ENCODE measurements at places on chromosomes 16 and 17. TPM values are rescaled to one million over a fixed set of nuclear protein-coding genes. Genes with fewer than 3 reads are reported as not detected.

DNA sequence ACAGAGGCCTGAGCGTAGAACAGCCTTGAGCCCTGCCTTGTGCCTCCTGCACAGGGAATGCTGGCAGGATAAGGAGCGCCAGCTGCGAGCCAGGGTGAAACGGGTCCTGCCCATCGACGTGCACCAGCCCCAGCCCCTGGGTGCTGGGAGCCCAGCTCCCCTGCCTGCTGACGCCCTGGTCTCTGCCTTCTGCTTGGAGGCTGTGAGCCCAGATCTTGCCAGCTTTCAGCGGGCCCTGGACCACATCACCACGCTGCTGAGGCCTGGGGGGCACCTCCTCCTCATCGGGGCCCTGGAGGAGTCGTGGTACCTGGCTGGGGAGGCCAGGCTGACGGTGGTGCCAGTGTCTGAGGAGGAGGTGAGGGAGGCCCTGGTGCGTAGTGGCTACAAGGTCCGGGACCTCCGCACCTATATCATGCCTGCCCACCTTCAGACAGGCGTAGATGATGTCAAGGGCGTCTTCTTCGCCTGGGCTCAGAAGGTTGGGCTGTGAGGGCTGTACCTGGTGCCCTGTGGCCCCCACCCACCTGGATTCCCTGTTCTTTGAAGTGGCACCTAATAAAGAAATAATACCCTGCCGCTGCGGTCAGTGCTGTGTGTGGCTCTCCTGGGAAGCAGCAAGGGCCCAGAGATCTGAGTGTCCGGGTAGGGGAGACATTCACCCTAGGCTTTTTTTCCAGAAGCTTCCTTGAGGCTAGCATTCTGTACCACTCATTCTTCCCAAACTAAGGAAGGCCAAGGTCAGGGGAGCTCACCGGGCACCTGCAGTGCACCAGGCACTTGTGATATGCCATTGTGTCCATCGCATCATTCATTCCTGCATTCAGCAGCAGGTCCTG, 1.9 kb downstream of the PNMT start:
- peak; percentile 41 for DNase-seq

DNA sequence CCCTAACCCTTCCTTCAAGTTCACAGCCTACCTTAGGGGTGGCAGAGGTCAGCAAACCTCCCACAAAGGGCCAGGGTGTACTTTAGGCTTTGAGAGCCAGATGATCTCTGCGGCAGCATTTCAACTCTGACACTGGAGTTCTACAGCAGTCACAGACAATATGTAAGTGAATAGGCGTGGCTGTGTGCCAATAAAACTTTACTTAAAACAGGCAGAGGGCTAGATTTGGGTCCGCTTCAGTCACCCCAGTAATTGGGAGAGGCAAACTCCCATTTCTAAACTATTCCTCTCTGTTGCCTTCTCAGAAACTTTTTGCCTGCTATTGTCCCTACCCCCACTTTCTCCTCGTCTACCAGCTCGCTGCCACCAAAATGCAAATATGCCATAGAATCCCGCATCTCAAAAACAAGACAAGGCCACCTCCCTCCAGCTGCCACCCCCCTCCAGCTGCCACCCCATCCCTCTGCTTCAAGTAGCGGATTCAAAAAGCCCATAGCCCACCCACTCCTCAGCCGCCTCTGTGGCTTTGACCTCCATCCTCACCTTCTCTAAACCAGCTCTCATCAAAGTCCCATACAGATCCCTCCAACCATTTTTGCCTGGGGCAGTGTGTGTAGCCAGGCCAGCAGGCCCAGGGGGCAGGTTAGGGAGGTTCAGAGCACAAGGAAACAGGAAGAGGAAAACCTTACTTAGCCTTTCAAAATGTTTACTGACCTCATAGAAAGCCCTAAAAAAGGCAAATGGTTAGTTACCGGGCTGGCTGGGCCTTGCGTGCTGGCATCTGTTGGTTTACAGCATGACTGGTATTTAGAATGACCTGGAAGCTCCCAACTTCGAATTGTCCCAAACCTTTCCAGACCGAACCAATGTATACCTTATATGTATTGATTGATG, 19.9 kb upstream of the DNAH17 start:
- DNase-seq = no peak

DNA sequence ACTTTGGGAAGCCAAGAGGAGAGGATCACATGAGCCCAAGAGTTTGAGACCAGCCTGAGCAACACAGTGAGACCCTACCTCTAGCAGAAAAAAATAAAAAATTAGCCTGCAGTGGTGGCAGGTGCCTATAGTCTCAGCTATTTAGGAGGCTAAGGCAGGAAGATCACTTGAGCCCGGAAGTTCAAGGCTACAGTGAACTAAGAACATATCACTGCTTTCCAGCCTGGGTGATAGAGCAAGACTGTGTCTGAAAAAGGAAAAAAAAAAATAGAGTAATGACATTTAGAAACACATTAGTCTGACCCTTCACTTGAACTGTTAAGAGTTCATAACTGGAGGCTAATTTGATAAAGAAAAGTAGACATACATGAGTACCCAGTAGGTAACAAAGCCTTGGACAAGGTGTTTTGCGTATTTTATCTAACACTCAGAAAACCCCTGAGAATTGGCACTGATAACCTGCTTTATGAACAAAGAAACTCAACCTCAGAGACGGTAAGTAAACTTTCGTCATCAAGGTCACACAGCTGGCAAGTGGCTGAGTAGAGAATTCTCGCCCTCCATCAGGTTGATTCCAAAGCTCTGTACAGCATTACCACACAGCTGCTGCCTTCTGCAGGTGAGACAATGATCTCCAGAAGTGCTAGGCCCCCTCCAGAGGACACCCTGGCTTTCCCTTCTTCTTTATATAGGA, 101.1 kb downstream of the SMG6 start:
- DNase-seq = no peak

DNA sequence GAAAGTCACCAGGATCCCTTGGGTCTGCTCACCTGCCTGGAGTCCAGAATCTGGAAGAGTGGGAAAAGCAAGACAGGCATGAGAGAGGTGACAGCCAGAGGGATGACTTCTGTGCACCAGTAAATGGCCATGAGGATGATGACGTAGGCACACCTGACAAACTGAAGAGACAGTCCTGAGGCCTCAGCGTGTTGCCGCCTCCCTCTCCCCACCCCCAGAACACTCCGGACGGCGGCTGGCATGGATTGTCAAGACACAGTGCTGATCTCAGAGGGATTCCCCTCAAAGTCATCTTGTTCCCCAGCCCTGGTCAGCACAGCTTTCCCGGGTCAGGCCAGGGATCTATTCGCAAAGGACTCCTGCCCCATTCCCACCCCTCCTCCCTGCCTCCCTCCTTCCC, 6.2 kb downstream of the SLC13A5 start:
- DNase-seq = no peak

- peak; percentile 49 for DNase-seq
These were observed 44.6 kb upstream of the SLC38A10 start for GRCh38 chr17:81339534-81340296.

DNA sequence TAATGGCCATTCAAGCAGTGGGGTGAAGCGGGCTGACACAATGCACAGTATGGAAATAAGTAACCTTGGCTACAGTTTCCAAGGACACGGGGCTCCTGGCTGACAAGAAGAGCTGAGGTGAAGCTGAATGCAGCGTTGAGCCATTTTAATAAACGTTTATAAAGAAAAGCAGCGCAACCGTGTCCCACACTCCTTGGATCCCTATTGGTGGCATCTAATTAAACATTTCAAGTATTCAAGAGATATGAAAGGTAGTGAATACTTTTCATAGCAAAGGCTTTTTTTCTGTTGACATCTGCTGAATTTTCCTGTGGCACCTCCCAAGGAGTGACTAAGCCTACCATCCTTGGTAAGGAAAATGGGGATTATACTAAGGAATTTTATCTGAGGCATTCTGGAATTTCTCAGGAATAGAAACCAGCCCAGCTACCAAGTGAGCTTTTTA, 26.5 kb downstream of the DUSP14 start:
- DNase-seq = no peak

PLEKHH3 gene
- total RNA-seq = 64.2 TPM

TBC1D28 gene
- total RNA-seq = not detected

LDHD gene
- total RNA-seq = 16.9 TPM

CWC25 gene
- 29.0 TPM for total RNA-seq

All from ureter (tissue), 1 donor.